Cardiac atrium fibroblast (primary cell): ENCODE measurements at places on chromosomes 4 and X. TPM values are rescaled to one million over a fixed set of nuclear protein-coding genes. Genes with fewer than 3 reads are reported as not detected.

Gene PPP1R2C
- total RNA-seq = not detected in 2 replicates

Gene KIAA1210
- total RNA-seq = not detected in 2 replicates

Gene BMX
- total RNA-seq = 2.9 and 4.4 TPM in 2 replicates

Gene HTN3
- total RNA-seq = not detected in 2 replicates

Gene IL15
- 2.0 and 3.9 TPM in 2 replicates for total RNA-seq

Gene GC
- not detected in 2 replicates for total RNA-seq

Gene UGT2B7
- total RNA-seq = not detected in 2 replicates

Gene HMX1
- total RNA-seq = not detected in 2 replicates

Gene PTPN13
- 8.1 and 9.9 TPM in 2 replicates for total RNA-seq

Gene CXorf49
- not detected in 2 replicates for total RNA-seq

Gene CLNK
- total RNA-seq = not detected in 2 replicates

Gene IL21
- not detected in 2 replicates for total RNA-seq

Gene FRMD7
- total RNA-seq = not detected in 2 replicates

Gene MAP7D2
- total RNA-seq = under 0.01 and 1.1 TPM in 2 replicates

Gene PPP2R2C
- total RNA-seq = 0.16 TPM in 1 of 2 replicates, not detected in the other

Gene TMEM47
- total RNA-seq = 42.6 and 48.0 TPM in 2 replicates

Gene KIF4A
- 3.2 and 5.0 TPM in 2 replicates for total RNA-seq

Gene ASB9
- 0.18 TPM in 1 of 2 replicates, not detected in the other for total RNA-seq

Gene PAGE4
- total RNA-seq = not detected in 2 replicates

Gene SSX4B
- not detected in 2 replicates for total RNA-seq

Gene VCX
- not detected in 2 replicates for total RNA-seq

Gene FAM120C
- total RNA-seq = 1.8 and 2.9 TPM in 2 replicates

Gene CLIC2
- 0.54 and 0.97 TPM in 2 replicates for total RNA-seq

Gene ADH7
- total RNA-seq = not detected in 2 replicates

Gene CENPVL2
- total RNA-seq = not detected in 2 replicates

Gene DOCK11
- total RNA-seq = 17.5 and 18.3 TPM in 2 replicates
